ENCODE measurements at places on chromosomes 7 and 10.

DNA sequence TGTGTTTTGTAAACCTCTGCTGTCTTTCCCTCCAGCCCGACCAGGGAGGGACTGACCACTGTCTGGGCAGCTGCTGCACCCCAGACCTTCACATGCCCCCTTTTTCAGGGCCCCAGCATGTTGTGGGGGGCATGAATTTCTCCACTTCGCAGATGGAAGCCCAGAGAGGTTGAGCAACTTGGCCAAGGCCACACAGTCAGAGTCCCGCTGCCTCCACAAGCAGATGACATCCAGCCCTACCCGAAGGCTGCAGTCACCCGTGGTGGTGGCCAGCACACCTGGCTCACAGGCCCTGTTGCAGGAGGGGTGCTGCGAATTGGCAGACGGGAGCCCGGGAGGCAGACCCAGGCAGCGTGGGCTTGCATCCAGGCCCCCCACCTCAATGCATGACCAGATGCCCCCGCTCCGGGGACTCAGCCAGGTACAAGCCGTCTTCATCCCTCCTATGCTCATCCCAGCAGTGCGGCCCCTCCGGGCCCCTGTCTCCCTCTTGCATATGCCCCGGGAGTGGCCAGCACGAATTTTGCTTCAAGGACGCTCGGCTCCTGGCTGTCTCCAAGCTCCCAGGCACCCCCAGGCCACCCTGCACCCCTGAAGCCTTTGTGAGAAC, 36.0 kb upstream of the PDGFA start:
- DNase-seq, result no peak

DNA sequence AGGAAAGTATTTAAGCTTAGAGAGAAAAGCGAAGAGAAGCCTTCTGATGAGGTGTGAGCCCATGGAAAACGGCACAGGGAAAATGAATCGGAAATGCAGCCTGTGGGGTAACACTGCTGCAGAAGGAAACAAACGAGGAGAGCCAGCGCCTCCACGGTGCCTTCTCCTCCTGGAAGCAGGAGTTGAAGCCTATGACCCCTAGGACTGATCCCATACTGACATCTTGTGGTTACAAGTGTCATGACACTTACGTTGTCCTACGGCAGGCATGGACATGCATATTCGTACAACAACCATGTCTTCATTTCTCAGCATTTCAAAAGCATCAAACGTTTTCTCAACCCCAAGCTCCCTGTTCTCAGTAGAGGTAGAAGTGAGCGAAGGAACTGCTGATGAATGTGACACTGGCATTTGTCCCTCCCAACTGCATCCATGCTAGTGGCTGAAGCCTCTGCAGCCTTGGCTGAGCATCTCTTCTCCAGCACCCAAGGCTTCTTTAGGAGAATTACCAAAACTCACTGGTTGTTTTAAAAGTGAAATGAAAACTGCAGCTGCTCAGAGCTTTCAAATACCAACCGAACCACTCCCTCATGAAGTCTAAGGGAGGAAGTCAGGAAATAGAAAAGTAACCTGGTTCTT, 160.2 kb downstream of the JAZF1 start:
- peak; percentile 3 for DNase-seq

DNA sequence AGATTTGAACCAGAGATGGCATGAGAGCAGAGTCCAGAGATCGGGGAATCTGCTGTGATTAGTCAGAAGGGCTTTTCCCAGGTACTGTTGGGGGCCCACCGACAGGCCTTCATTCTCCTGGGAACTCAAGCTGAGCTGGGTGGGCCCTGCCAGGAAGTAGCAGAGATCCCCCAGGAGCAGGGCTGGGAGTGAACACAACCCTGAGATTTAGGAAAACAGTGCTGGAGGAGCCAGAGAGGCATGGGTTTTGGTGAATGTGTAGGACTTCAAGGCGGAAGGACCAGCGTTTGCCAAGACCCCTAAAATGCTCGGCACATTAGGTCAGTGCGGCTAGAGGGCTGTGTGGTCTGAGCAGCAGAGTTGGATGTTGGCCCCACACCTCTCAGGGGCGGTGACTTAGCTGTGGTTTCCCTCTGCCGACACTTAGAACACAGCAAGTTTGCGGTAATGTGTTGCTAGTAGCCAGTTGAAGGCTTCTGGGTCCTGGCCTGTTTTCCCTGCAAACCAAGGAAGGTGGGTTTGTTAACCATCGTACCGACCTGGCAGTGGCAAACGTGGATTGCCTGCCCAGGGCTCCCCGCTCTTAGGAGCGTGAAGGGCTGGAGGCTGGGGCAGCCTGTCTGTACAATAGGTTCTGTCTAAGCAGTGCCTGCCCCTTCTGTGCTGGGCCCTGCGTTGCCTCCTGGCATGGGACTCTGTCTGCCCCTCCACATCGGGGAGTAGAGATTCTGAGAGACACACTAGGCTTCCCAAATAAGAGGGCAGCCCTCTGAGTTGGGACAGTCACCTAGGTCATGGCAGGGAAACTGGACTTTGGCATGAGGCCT, 14.0 kb downstream of the NACAD start:
- DNase-seq, result no peak

DNA sequence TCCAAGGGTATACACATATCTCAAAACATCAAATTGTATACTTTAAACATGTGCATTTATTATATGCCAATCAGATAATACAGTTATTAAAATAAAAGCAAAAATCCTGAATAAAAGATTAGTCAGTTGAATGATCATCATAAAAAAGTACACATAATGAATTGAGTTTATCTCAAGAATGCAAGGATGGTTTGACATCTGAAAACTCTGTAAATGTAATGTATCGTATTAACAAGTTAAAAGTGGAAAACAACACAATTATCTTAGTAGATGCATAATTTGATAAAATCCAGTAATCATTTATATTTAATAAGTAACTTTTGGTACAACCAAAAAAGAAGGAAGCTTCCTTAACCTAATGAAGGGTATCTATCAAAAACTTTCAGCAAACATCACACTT, 86.6 kb downstream of the COL28A1 start:
- no peak for DNase-seq

DNA sequence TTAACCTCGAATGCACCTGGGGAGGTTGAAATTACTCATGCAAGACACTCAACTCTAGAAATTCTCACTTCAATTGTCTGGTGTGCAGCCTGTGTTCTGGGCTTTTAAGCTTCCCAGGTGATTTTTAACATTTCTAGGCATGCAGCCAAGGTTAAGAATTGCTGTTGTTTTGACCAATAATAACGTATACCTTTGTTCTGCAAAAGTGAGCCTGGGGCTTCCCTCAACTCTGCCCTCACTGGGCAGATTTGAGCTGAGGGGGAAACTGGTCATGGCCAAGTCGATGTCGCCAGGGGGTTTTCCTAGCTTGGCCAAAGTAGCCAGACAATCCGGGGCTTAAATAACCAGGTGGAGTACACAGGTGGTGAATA, 568 bp downstream of the PRSS2 start:
- no peak for DNase-seq

- no peak for DNase-seq
Observed at GRCh38 chr7:22193450-22193983, 163.4 kb downstream of the RAPGEF5 start.

DNA sequence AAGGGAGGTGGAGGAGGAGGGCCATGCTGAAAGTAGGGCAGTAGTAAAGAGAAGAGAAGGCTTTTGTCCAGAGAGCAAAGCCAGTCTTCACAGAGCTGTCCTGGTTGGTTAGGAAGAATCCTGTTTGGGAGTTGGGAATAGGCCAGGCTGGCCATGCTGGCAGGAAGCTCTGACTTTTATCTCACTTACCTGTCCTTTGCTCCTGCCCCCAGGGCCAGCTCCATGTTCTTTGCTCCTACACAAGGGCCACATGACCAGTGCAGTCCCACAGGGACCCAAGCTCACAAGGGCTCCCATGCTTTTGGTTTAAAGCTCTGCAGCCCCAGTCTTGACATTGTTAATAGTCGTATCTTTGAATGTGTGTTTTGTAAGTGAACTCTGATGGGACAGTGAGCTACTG, 161.6 kb upstream of the KMT2E start:
- DNase-seq, result no peak

GRCh38 chr7:27138985-27139333, 4.5 kb downstream of the HOXA5 start:
- DNase-seq, result no peak

DNA sequence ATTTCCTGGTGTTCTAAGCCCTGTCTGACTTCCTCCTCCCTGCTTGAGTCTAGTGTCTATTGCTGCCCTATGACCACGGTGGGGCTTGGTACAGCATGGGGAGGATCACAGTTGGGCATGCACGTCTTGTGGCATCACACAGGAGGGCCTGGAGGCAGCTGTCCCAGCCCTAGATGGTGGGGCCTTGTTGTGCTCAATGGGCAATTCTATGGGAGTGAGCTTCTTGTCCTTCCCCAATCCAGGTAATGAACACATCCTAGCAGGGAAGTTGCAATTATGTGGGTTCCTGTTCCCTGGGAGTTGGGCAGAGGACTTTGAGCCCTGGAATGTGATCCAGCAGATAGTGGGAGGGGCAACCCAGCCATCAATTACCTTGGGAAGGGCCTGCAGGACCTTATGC, 10.8 kb upstream of the FAM3C start:
- DNase-seq, result no peak

DNA sequence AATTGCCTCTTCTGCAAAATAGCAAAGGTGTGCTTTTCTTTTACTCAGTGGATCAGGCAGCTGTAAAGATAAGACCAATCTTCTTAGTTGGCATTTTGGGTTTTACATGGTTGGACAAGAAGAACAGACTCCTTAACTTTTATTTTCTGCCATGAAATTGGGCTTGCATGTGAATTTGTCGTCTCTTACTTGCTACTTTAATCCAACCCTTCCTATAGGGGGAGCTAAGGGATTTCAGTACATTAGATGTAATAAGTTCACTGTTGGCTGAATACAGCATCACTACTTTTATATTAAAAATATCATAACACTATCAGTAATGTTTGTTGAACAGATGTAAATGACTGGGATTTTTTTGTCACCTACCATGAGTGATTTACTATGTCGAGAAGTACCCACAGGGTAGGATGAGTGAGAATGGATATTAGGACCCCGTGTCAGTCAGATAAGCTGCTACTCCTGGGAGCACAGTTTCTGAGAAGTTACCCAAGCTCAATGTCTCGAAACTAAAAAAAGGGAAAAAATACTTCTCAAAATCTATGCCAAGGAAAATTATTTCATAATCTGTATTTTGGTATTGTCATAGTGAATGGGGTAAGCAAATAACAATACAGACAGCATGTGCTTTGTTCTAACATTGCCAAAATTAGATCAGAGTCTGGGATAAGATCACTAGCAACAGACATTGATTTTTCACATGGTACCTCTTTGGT, 127.4 kb upstream of the AGR3 start:
- no peak for DNase-seq

DNA sequence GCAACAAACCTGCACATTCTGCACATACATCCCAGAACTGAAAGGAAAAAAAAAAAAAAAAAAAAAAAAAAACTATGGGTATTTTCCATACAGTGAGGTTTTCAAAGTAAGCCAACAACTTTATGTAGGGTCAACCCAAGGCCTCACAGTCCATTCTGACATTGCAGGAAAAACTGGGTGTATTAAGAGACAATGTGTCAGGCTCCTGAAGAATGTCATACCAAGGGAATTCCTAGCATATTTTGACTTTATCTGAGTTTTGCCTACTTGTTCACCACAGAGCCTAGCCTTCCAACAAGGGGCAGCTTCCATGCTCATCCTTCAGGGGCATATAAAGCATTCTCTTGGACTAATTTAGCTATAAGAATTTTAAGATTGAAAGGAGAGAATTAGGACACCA, 368.9 kb downstream of the PLXDC2 start:
- DNase-seq, result no peak

DNA sequence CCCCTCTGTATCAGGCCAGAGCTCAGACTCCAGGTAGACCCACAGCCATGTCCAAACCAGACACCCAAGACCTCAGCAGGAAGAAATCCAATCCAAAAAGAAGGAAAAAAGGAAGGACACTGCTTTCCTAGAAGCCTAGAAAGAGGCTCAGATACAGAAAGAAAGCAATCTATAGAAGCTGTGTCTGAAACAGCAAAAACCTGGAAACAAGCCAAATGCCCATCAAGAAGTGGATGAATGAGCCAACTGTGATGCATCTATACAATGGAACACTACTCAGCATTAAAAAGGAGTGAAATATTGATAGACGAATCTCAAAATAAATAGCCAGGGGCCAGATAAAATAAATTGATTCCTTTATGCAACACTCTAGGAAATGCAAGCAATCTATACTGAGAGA, 31.6 kb downstream of the GRB10 start:
- no peak for DNase-seq

DNA sequence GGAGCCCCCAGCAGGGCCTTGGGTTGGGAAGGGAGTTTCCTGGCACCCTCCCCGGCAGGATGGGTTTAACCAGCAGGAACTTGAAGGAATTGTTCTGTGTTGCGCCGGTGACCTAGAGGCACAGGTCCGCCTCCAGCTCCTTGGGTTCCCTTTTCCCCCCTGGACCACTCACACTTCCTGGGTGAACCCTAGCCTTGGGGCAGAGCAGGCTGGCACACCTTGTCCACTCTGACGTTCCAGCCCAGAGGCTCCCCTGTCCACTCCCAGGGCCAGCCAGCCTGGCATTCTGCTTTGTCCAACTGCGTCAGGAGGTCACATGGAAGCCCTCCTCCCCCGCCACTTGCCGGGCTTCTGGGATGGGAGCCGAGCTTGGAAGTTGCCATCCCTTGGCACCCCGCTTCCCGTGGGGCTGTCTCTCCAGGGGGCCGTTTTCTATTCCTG, 25.8 kb downstream of the TMEM120A start:
- DNase-seq, result no peak

GRCh38 chr7:31078363-31078990, 26.4 kb downstream of the ADCYAP1R1 start:
- no peak for DNase-seq

DNA sequence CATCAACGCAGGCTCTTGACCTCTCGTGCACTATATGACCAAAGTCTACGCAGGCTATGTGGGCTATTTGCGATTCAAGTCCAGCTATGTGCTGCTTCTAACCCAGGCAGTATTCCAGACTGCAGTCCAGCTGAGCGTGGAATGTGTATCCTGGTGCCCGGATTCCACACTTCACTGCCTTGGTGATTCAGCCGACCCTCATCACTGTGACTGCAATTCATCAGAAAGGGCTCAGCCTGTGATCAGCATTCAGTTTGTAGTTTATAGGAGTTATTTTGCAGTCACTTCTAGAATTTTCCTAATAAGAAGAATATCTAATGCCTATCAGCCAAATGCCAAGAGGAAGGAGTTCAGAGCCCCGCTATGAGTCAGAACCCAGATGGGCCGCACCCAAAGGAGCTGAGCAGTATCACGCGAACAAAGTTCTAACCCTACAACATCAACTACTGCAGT, 119.8 kb upstream of the LANCL2 start:
- DNase-seq, result no peak

GRCh38 chr10:24541239-24541753, 182.4 kb downstream of the ARHGAP21 start:
- DNase-seq, result no peak
